Fibroblast of skin of abdomen (primary cell): ENCODE measurements at places on chromosomes 16 and 17.

- DNase-seq: no peak
These were observed 40.4 kb upstream of the ABCA5 start for GRCh38 chr17:69367298-69367697.

- no peak for DNase-seq
These were observed 75.9 kb downstream of the ARHGAP17 start for GRCh38 chr16:24939224-24939623.

GRCh38 chr16:48503336-48503735, 106.6 kb downstream of the N4BP1 start:
- no peak for DNase-seq

- no peak for DNase-seq
These were observed 144.5 kb downstream of the TMEM132E start for GRCh38 chr17:34723875-34724274.

GRCh38 chr17:690361-690760, 24.3 kb downstream of the VPS53 start:
- DNase-seq: no peak

DNA sequence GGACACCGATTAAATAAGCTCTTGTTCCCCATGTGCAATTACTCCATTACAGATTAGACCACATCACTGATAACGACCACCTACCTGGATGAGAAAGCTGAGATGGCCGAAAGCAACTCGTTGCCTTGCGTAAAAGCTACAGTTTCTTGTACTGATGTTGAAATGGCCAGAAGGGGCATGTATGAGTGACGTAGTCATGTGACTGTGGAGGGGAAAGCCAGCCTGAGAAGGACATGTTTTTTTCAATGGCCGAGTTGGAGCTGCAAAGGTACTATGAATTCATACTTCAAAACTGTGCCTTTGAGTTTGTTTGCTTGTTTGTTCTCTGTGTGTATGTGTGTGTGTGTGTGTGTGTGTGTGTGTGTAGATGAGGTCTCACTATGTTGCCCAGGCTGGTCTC, 17.0 kb upstream of the HYDIN start:
- DNase-seq: no peak

DNA sequence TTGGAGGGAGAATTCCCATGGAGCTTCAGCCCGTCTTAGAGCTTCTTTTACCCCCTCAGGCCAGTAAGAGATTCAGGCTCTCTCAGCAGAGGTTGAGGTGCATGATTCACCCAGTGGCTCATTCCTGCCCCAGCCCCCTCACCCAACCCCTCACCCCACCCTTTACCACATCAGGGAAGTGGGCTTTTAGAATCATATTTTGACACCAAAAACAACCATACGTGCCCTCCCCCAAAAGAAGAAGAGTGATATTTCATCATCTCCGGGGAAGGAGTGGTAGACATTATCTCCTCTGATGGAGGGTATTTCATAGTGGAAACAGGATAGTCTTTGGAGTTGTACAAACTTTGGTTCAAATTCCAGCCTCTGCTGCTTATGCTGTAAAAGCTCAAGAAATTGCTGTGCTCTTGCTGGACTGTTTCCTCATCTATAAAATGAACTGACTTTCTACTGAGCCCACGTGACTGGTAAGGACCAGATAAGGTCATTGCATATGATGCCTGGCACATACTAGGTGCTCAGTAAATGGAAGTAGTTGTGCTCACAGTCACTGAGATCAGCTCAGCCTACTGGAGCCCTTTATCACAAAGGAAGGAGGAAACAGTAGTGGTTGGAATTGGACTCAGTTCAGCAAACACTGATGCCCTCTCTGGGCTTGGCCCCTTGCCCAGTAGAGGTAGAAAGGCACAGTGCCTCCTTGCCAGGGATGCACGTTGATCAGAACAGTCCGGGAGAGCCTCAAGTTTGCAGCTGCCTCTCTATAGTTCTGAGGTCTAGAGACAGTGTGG, 18.3 kb upstream of the CCL5 start:
- DNase-seq: no peak
